ENCODE measurements at places on chromosomes 16 and 17.
A peak's percentile ranks its signal among the peaks of the same experiment; 100 is the strongest.

DNA sequence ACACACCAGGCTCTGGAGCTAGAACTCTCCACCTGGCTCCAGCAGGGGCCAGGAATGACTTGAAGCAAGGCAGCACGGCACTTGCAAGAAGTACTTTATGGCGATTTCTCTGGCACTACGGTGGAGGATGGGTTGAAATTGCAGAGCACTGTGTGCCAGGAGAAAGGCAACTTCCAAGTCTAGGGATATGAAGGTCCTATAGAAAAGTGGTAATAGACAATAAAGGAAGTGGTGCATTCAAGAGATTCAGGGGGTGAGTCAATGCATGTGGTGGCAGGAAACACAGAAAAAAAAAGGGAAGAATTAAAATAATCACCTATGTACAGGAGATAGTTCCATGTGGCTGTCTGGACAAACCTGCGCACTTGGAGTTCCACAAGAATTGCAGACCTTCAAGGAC, 240.3 kb upstream of the DYNLRB2 start:
- no peak for DNase-seq

DNA sequence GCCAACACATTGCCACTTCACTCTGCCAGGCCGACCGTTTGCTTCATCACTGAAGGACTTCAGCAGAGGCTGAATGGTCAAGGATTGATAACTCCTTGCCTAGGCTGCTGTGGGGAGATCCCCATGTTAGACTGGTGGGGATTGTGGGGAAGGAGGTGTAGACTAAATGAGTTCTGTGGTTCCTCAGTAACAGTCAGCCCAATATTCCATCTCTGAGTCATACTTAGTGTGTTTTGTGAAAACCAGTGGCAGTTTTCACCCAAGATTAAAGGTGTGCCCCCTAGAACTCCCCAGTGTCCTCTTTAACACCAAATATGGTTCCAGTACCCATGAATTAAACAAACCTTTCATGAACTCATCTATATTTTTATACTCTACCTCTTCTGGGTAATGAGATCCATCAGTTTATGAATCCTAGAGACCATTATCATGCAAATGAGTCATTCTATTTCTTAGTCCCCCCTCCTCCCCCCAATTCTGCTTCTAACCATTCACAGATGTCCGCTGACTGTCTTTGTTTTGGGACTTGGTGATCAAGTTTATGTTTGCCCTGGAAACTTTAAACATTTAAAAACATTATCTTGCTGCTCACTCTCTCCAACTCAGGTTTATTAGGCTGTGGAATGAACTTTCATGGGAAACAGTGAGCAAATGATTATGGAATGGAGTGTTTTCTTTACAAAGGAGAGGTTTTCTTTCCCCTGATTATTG, 66.8 kb upstream of the GAS7 start:
- DNase-seq = no peak

DNA sequence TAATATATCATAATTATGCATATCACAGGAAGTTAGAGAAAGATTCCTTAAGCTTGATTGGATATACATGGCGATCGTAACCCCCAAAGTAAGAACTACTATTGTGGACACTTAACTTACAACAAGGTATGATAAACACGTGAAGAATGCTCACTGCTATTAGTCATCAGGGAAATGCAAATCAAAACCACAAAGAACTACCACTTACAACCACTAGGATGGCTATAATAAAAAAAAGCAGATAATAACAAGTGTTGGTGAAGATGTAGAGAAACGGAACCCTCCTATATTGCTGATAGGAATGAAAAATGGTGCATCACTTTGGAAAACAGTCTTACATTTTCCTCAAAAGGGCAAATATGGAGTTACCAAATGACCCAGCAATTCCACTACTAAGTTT, 265.9 kb downstream of the SLC39A11 start:
- no peak for DNase-seq

DNA sequence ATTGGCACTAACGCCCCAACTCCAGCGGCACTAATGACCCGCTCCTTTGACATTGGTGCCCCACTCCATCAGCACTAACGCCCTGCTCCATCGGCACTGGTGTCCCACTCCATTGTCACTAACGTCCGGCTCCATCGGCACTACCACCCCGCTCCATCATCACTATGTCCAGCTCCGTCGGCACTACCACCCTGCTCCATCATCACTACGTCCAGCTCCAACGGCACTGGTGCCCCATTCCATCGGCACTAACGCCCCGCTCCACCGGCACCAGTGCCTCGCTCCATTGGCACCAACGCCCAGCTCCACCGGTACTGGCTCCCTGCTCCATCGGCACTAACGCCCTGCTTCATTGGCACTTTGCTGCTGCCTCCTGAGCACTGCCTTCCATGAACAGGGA, 7.5 kb downstream of the ZNF213 start:
- no peak for DNase-seq

DNA sequence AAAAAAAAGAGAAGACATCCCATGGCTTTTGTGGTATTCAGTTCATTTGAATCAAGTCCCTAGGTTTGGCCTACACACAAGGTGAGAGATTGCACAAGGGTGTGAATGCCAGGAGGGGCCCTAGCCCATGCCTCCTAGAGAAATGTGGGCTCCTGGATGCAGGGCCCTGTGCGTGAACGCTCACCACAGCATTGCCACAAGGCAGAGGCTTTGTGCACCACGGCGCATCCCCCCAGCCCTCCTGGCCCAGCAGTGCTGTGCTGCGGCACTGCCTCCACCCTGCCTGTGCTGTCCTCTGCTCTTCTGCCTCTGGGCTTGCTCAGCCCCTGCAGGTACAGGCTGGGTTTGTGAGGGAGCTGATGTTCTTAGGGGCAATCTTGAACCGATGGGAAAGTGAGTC, 80.9 kb upstream of the MED9 start:
- DNase-seq = no peak

DNA sequence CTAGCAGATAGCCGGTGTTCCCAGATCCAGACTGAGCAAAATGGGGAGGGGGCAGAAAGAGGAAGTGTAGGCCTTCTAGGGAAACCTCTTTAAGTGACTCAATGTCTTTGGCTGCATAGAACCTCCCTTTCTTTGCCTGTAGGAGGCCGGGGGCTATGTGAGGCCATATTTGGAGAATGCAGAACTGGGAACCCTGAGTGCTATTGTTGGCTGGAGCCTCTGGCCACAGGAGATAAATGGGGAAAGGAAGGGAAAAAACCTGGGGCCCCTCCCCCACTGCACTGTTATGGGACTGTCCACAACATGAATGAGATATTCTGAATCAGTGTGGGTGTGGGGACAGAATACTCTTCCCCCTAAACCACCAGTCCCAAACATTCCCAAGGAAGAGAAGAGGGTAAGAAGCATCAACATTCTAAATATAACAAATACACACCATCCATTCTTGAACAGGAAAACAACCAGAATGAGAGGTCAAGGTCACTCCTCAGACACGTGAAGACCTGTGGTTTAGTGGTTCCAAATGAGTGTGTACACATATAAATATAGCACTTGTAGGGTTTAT, 2.4 kb downstream of the VPS25 start:
- peak; percentile 43 for DNase-seq

GRCh38 chr16:30445408-30446202, at the start of gene SEPHS2:
TSS of gene SEPHS2 (minus strand) at chr16:30445874. CDS start at chr16:30445727, 147 bp downstream.
- peak; percentile 94 for DNase-seq

DNA sequence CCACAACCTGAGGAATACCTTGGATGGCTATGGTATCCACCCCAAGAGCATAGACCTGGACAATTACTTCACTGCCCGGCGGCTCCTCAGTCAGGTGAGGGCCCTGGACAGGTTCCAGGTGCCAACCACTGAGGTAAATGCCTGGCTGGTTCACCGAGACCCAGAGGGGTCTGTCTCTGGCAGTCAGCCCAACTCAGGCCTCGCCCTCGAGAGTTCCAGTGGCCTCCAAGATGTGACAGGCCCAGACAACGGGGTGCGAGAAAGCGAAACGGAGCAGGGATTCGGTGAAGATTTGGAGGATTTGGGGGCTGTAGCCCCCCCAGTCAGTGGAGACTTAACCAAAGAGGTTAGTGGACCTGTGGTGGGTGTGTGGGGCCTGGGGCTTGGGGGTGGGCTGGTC, 3.1 kb downstream of the NFE2L1 start:
- no peak for DNase-seq

GRCh38 chr17:68612923-68613292, 11.7 kb upstream of the FAM20A start:
- no peak for DNase-seq

DNA sequence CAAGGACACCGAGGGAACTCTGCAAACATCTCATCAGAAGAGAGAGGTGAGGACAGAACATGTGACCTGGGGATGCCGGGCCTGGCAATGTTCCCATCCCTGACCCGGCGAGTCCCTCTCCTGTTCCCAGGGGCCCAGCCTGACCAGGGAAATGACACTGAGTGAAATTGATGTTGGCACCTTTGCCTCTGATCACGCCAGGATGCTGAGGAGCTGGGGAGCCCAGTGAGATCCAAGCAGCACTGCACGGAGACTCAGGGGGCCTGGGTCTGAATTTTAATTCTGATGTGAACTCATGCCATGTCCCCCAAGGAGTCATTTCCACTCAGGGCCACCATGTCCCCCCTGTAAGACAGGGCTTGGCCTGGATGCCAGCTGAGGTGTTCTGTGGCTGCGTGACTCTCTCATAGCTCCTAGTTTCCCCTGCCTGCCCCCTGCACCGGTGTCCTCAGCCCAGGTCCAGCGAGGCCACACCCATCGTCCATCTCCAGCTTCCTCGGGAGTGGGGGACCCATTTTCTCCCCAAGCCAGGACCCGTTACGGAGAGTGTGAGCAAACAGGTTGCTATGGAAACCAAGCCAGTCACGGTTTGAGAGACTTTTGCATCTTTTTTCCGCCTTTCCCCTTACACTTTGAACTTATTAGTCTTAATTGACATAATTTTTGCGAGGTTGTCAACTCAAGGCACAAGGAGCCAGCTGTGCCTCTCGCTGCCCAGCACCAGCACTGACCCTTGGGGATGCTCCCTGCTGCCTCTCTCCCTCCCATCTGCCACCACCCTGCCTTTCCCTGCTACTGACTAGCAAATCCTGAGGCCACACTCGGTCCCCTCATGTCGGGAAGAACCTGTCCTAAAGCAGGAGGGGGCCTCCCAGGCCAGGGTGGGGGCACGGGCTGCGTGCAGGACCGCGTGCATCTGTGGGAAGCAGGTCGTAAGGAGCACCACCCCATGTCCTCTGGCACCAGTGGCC, 150.0 kb downstream of the SDK2 start:
- no peak for DNase-seq

DNA sequence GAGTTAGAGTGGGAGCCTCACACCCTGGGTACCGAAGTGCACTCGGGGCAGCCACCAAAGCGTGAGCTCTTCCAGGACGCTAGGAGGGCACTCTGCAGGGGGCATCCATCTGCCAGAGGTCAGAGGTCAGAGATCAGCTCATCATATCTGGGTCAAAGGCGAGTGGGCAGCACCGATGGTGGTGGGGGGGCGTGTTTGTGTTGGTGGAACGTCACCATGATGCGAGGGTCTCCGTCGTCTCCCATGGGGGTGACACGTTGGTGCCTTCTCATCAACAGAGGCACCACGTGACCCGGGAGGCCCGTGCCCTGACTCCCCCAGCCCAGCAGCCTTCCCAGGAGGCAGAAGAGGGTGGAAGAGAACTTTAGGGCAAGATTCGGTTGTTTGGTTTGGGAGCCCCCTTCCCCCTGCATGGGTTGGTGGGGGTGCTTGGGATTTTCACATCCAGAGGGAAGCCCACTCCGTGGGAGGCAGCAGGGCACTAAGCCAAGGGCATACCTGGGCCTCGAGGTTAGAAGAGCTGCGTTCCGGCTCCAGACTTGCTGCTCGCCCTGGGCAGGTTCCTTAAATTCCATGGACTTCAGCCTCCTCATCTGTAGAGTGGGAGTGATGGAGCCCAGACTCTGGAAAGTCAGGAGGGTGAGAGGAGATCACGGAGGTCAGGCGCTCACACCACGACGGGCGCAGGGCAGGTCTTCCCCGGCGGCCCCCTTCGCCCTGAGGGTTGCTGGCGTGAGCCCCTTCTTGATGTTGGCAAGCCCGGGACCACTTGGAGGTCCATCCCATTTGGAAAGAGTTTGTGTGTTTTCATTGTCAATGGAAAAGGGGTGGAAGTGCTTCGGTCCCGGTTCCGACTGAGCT, 14.0 kb downstream of the CRISPLD2 start:
- no peak for DNase-seq

DNA sequence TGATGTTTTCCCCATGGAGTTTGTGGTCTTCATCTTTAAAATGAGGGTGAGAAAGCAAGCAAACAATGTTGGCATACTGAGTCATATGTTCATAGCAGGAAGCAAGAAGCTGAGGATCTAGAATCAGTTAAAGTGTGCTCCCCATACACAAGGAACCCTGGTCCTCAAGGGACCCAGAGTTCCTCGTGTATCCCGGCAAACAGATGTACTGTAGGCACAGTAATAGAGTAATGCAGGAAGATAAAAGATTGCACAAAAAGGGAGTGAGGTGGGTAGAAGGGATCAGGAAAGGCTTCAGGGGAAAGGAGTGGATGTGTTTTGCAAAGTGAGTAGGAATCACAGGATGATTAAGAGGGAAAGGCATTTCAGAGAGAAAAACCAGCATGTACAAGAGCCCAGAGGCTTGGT, 412.3 kb upstream of the CDH11 start:
- no peak for DNase-seq

DNA sequence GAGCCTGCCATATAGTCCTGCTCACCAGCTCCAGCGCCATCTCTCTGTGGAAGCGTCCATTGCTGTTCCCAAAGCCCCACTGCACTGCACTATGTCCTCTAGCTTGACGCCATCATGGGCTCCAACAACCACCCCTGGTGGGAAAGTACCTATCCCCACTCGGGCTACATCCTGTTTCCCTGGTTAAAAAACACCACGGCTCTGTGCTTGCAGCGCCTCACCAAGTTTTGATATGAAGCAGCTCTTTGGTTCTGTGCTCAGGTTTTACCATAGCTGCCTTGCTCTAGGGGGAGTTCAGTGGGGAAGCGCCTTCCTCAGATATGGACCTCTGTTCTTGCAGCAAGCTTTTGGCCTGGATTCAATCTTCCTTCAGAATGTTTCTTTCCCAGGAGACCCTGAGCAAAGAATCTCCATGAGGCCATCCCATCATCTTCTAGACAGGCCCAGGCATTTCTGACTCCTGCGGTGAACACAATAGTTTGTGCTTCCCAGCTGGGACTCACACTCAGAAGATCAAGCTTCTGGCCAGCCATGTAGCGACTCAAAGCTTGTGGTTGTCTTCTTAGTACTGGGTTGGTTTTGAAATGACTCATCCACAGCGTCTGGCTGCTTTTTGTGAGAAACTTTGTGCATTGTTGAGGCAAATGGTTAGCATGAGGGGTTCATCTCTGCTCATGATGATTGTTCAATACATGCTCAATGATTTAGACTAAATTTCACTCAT, 39.5 kb downstream of the DYNLRB2 start:
- peak; percentile 53 for DNase-seq

GRCh38 chr16:31274831-31275816, 15.3 kb downstream of the ITGAM start:
- DNase-seq = no peak

DNA sequence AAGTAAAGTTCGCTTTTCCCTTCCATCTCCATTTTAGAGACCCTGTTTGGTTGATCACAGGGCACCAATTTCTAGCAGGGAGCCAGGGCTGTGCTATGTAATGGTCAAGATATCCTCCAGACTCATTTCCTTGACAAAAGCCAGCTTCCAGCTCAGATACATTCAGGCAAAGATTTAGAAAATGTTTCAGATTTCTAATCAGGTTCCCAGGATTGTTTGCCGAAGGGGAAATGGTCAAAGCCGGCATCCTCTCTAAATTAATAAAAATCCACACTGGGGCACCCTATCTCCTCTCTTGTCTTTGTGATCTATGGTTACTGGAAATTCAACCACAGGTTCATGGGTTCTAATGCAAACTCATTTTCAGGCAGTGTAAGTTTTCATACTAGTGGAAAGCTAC, 686.8 kb upstream of the KIF2B start:
- no peak for DNase-seq

- DNase-seq = no peak
Observed at GRCh38 chr17:32102646-32103186, 39.6 kb upstream of the RHOT1 start.

- DNase-seq = no peak
Observed at GRCh38 chr17:50177476-50177875, 11.7 kb downstream of the SGCA start.
